ENCODE measurements at places on chromosomes 5 and 9.

- no peak for DNase-seq
These were observed 13.6 kb downstream of the C9orf57 start for GRCh38 chr9:72046630-72047456.

- no peak for DNase-seq
These were observed 489.8 kb downstream of the MAT2B start for GRCh38 chr5:163995206-163995605.

DNA sequence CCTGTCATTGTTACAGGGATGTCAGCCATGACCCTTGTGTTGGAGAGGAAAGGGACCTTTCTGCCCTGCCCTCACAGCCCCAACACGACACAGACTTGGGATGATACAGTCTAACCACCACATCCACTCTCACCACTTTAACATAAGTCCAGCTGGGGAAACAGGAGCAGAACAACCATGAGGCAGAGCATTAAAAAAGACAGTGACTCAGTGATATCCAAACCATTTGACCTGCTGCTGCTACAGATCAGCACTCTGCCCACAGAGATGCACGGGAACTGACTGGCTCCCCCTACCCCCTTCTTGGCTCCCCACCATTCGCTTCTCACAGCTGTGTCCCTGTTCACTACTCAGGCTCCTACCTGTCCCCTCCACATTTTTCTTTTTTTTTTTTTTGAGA, 458.6 kb downstream of the ZNF608 start:
- DNase-seq: no peak

DNA sequence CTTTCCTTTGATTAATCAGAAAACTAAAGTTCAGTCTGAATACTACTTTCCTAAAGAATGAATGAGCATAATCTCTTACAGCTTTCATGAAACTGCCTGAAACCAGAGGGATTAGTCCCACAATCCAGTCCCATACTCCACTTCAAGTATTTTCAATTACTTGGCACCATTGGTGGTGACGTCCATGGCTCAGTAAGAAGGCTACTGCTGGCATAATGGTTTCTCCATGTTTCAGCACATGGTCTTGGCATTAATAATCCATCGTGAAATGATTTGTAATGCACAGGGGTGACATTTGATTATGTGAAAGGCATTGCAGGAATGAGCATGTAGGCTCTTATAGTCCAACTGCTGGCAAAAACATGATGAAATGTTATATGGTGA, 23.4 kb downstream of the LIX1 start:
- no peak for DNase-seq

DNA sequence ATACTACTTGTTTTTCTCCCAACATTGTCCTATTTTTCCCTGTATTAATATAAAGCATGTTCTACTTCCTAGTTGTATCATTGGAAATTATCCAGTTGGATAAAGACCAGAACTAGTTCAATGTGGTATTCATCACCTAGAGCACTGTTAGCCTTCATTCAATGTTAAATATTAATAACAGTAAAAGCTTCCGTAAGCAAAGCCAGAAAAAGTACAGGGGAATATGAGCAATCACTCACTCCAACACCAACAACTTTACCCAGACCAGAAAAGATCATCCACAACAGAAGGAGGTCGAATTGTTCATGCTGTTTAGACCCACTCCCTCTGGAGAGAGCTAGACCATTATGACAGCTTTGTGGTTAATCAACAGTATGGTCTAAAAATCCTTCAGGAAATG, 728.4 kb downstream of the MAT2B start:
- peak; percentile 91 for DNase-seq

- peak; percentile 16 for DNase-seq
These were observed 84.7 kb downstream of the PTTG1 start for GRCh38 chr5:160506006-160507004.

GRCh38 chr5:140588311-140589070, 23.9 kb downstream of the SLC35A4 start:
- no peak for DNase-seq

Measured in kidney tubule cell (primary cell).